ENCODE measurements at places on chromosomes 13 and 19.

GRCh38 chr13:53074114-53074513 is 45.5 kb downstream of the OLFM4 start:
- no peak for DNase-seq

DNA sequence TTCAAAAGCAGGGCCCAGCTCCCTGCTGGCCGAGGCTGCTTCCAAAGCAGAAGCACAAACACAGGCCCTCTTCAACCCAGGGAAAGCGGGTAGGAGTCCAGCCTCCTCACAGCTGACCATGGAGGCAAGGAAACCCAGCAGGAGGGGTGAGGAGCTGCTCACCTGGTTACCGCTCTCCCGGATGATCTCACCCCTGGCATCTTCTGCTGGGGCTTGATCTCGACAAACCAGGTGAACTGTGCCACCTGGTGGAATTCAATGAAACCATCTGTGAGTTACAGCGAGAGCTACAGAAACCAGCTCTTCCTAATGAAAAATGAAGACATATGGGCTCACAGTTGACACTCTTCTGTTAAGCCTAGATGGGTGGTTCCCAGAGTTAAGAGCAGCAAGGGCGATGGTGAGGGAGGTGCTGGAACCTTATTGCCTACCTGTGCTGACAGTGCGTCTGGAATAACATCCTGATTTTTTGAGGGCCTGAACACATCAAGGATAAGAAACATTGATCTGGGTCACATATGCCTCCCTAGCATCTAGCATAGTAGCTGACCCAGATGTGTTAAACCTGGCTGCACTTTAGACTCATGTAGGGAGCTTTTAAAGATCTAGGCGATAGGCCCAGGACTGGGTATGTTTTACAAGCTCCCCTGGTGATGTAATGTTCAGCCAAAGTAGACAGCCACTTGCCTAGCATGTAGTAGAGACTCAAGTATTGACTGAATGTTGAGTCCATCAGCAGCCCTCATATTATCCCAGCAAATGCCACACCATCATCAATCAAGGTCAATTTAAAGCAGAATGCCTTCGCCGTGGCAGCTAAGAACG is 6.1 kb downstream of the DHRS12 start:
- no peak for DNase-seq

DNA sequence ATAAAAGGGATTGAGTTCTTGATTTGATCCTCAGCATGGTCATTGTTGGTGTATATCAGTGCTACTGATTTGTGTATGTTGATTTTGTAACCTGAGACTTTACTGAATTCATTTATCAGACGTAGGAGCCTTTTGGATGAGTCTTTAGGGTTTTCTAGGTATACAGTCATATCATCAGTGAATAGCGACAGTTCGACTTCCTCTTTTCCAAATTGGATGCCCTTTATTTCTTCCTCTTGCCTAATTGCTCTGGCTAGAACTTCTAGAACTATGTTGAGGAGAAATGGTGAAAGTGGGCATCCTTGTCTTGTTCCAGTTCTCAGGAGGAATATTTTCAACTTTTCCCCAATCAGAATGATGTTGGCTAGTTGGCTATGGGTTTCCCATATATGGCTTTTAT is 27.0 kb downstream of the POMP start:
- no peak for DNase-seq

DNA sequence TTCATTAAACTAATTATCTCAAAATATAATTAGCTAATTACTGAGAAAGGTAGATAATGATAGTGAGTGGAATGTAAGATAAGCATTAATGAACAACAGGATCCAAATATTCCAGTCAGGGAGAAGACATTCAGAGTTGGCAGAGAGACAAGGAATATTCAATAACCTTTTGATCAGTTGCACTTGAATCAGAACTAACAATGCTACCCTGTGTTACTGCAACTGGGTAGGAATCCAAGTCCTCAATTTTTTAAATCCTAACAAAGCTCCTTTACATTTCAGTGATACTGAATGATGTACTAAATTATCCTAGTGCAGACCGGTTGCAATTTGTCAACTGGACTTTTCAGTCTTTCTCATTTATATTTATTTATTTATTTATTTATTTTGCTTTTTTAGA is 107.1 kb upstream of the MIR17HG start:
- no peak for DNase-seq

GRCh38 chr13:92537471-92537870 is 689.1 kb upstream of the GPC6 start:
- DNase-seq, result no peak

- DNase-seq, result no peak
These were observed 3.9 kb downstream of the CCDC194 start for GRCh38 chr19:17389957-17390664.

- DNase-seq, result no peak
These were observed 4.7 kb downstream of the CCDC8 start for GRCh38 chr19:46408664-46409039.

DNA sequence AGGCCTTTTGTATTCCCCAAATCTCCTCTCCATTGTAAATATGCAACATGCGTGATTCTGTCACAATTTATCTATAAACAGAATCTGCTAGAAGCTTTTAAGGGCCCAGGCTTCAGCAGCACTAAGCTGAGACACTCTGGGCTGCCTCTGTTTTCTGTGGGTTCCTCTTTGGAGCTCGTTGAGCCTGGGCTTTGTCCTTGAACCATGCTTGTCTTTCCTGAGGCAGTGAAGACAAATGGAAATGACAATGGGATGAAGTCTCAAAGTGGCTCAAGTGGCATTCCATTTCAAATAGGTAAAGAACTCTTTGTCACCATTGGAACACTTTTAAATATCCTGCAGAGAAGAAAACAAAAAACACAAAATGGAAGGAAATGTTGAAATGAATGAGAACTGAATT is 40.3 kb downstream of the RASL11A start:
- no peak for DNase-seq

DNA sequence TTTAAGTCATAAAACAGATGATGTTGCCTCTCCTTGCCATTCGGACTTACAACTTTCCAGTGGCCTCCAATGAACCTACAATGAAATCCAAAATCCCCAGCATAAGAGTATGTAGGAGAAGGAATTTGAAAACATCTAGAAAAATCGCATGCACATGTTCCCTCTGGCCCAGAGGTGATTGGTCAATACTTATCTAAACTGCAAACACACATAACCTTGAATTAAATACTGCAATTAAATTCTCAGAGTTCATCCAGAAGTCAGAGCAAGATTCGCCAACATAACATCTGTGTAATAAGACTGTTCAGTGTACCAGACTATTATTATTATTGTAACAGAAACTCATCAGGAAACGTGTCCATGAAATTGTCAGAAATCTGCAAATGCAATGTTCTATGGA is 82.2 kb upstream of the USP29 start:
- DNase-seq, result no peak

GRCh38 chr19:30223866-30224688 is 148.1 kb upstream of the ZNF536 start:
- no peak for DNase-seq

DNA sequence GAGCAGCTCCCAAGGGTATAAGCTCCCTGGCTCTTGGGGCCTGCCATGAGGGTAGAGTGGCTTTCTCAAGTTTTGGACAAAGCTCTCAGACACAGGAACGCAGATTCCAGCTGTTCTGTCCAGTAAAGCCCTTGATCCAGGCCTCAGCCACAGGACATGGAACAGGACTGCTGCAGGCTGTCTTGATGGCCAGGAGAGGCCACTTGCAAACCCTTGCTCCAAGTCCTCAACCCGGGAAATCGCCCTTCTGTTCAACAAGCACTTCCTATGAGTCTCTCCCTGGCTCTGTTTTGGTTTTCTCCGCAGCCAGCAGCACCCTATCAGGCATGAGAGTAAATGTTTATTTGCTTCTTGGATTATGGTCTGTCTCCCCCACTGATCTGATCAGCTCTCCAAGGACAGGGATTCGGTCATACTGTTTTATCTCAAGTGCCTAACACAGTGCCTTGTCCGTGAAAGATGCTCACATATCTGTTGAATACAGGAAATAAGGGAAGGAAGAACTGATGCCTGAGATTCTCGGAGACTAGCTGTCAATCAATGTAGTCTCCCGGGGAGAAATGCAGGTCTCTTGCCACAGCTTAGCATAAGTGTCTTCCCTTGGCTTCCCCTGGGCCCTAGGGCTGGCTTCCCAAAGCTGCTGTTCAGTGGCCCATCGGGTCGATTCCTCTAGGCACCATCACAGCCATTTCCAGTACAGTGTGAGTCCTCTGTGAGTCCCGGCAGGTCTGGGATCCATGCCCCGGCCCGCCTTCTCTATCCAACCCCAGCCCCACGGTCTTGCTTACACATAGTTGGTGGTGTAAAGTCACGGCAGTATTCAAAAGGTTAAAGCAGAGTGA is 90.8 kb downstream of the TSHZ3 start:
- no peak for DNase-seq

DNA sequence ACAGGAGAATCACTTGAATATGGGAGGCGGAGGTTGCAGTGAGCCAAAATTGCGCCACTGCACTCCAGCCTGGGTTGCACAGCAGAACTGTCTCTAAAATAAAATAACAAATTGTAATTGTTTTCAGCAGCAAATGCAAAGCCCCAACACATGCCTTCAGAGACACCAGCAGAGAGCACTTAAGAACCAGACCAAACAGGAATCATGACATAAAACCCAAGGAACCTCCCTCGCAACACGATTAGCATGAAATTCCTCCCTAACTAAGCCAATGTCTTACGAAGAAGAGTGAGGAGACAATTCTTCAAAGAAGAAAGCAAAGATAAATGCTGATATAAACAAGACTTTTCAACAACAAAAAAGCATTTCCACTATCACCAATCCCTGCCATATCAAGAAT is 40.1 kb downstream of the PSPC1 start:
- no peak for DNase-seq

GRCh38 chr13:30045916-30046704 is 195.7 kb upstream of the UBL3 start:
- no peak for DNase-seq

GRCh38 chr13:44271031-44271455 is 102.6 kb upstream of the SERP2 start:
- no peak for DNase-seq

DNA sequence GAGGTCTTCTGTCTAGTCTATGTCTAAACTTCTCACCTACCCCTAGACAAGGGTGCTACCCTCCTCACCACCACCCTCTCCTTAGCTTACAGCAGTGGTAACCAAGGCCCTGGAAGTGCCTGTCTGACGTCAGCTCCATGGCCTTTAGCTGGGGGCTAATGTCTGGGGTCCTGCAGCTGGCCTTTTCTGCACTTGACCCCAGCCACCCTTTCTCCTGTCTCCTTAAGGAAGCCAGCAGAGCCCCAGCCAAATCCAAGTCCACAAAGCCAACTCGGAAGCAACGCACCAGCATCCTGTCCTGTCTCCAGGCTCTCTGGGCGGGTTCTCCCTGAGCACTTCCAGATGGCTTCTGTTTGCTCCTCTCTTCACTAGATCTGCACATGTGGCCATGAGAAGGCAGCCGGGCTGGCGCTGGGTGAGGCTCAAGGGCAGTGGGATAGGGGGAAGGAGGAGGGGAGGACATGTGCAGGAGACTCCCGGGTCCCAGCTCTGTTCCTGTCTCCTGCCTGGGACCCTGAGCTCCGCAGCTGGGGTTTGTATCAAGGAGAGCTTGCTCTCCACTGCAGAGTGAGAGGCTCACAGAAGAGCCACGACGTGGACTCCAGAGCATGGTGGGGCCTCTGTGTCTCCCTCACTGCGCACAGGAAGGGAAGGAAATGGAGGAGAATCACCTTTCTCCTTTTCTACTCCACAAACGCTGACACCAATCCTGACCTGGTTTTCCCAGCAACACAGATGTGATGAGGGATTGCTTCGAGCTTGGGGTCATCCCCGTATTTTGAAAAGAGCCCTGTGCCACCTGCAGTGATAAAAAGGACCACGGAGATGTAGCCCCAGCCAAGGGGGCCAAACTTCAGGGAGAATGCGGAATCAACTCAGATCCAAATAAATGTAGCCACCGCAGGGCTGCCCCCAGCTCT is 204.2 kb downstream of the USP12 start:
- no peak for DNase-seq

DNA sequence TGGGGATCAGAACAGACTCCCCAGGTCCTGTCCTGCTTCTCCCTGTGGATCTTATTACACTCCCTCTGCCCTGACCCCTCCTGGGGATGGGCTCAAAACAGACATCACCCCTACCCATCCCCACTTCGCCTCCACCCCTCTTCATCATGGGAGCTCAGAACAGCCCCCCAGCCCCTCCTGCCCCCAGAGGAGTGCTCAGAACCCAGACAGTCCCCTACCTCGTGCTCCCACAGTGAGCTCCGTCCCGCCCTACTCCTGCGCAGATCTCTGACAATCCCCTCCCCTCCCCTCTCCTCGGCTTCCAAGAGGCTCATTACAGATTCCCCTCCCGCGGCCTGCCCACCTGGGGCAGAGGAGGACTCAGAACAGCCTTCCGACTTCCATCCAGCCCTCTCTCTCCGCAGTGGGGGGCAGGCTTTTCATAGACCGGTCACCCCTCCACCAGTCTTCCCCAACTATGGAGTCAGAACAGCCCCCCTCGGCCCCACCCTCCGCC is 6.1 kb downstream of the NXNL1 start:
- no peak for DNase-seq

- DNase-seq, result no peak
These were observed 142.3 kb upstream of the TSC22D1 start for GRCh38 chr13:44718467-44718866.

- no peak for DNase-seq
These were observed 569 bp downstream of the POLR1D start for GRCh38 chr13:27622102-27622820.

GRCh38 chr19:36032251-36033104 is at the start of gene CLIP3:
Gene CLIP3 (minus strand): TSS chr19:36032873. CDS start chr19:36032357, 516 bp downstream.
- peak; percentile 47 for DNase-seq

- DNase-seq, result no peak
These were observed 8.3 kb upstream of the METTL21C start for GRCh38 chr13:102702965-102703725.

DNA sequence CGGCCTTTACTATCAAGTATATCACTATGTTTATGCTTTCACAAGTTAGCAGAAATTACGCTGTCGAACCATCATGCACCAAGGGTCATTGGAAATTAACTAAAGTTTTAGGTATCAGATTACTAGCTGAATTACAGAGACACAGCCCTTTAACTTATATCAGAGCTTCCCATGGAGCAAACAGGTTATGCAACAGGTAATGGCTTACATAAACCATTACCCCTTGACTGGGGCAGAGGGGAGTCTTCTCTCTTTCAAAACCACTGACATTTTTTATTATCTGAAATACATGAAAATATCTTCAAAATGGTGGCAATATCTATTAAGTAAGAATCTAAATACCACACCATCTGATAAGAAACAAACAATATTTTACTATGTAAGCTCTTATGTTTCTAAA is 1692.9 kb upstream of the SLC10A2 start:
- DNase-seq, result no peak
